ENCODE measurements at places on chromosomes 13 and 19. TPM values are rescaled to one million over a fixed set of nuclear protein-coding genes. Genes with fewer than 3 reads are reported as not detected.

DNA sequence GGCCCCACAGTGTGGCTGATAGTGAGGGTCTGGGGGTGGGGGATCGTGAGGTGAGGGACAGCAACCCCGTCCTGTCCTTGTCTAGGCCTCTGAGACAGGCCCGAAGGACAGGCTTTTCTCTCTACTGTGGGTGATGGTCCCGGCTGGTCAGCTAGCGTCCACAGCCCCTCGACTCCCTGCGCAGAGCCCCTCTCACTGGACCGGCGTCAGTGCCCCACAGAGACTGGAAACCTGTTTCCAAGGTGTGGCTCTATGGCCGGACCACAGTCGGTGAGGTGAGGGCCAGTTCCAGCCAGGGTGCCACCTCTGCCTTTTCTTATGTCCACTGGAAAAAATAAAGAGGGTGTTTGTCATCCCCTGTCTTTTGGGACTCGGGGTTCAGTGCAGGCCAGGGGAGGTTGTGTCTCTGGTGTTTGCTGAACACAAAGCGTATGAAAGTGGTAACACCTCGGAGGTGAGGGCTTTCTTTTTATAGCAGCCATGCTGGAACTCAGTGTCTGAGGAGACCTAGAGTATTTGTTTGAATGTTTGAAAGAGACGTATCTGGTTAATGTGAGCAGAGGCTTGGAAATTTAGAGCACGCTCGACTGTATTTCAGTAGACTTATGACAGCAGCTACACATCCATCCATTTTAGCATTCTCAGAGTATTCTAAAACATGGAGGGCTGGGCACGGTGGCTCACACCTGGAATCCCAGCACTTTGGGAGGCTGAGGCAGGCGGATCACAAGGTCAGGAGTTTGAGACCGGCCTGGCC lies 22.8 kb downstream of the ATP11A start:
- peak; percentile 54 for DNase-seq

Gene ZNF729
- polyA plus RNA-seq = 0.25 TPM

GRCh38 chr13:50026788-50027473 lies 11.7 kb downstream of the KCNRG start:
- DNase-seq = no peak

GRCh38 chr13:48624858-48625257 lies 28.9 kb upstream of the CYSLTR2 start:
- no peak for DNase-seq

DNA sequence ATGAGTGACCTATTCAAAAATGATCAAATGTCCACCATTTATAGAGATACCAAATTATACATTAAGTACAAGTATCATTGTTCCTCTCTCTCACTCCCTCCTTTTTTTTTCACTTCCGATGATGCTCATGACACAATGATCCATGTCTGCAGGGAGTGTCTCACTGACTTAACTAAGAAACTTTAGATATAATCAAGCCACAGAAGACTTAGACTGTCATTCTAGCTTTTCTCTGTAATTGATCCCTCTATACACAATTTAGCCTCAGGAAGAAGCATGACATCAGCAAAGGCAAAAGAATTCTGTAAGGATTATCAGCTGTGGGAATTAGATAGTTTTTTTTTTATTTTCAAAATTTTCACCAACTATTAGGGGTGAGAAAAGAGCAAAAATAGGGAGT lies 734.9 kb upstream of the PCDH9 start:
- no peak for DNase-seq

DNA sequence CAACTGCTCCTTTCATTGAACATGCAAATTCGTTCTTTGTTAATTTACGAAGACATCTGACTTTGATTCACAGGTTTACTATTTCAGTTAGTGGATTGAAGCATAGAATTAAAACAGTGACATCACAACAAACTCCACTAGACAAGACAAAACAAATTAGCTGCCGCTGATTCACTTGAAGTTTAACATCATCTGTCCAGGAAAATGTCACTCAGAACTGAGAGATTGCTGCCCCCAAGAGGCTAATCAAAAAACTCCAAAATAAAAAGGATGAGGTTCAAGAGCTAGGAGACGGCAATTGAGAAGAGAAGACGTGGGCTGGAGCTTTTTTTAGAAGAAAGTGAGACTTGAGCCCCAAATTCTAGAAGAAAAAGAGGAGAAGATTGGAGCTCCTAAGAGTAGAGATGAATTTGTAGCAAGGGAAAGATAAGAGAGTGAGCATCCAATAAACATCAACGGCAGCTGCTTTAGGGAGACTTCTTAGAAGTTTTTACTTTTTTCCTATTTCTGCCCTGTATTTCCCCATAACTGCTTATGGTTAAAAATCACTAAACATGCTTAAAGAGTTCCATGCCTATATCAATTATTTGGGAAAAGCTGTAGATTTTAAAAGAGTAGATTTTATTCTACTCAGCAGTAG lies 40.8 kb upstream of the TPP2 start:
- DNase-seq = peak; percentile 21

DNA sequence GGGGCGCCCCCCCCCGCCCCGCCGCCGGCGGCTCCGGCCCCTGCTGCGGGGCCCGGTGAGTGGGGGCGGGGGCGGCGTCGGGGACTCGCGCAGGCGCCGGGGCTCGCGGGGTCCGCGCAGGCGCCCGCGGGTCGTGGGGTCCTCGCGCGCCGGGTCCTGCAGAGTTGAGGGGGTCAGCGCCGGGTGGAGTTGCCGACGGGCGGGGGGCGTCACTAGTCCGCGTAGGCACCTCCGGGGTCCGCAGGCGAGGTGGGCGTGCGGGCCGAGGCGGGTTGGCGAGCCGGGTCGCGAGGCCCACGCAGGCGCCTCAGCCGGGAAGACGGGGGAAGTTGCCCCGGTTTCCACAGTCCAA lies 365 bp downstream of the PPP6R1 start:
- DNase-seq = no peak

DNA sequence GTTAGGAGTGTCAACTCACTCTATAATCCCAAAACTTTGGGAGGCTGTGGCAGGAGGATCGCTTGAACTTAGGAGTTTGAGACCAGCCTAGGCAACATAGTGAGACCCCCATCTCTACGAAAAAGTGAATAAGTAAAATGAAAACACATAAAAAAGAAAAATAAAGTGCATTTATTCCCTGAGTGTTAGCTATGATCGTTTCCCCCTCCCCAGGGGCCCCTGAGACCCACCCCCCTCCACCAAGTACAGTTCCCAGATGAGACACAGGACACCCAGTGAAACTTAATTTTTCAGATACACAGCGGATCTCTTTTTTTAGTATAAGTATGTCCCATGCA lies 28.6 kb upstream of the NANOS3 start:
- no peak for DNase-seq

GRCh38 chr13:97944396-97945029 lies 9.0 kb upstream of the IPO5 start:
- no peak for DNase-seq

- DNase-seq = no peak
These were observed 38.4 kb upstream of the TNFAIP8L1 start for GRCh38 chr19:4600893-4601292.

Gene CEACAM16
- polyA plus RNA-seq = not detected

Gene TMIGD2
- 0.35 TPM for polyA plus RNA-seq

GRCh38 chr13:99926014-99926731 lies 45.4 kb downstream of the ZIC5 start:
- no peak for DNase-seq

DNA sequence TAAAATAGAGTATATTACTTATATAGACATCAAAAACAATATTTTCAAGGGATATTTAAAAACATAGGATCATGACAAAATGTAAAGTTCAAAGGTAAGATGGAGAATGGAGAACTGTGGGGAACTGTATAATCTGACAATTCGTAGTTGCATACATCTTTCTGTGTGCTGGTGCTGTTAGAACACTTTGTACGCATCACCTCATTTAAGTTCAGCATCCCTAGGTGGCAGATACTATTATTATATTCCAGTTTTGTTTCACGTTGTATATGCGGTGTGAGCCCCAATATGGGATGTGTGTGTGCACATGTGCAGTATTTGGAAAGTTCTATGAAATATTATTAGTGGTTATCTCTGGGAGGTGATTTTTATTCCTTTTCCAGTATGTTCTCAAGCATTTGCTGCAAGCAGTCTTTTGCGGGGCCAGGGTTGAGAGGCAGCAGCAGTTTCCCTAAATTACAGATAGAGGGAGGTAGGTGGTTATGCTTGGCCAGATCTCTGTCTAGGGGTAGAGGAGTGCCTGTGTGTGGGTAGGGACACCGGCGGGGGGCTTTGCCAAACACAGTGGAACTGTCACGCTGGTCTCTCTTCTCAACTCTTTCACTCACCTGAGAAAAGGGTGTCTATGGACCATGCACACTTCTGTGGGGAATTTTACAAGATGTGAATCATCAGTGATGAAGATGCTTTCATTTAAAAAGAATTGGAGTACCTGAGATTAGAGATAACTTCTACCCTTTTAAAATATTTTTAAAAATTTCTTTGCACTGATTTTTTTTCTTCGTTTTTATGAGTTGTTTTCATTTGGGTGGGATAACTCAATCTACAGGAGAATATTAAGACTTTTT lies 55.6 kb upstream of the ALOX5AP start:
- DNase-seq = no peak

DNA sequence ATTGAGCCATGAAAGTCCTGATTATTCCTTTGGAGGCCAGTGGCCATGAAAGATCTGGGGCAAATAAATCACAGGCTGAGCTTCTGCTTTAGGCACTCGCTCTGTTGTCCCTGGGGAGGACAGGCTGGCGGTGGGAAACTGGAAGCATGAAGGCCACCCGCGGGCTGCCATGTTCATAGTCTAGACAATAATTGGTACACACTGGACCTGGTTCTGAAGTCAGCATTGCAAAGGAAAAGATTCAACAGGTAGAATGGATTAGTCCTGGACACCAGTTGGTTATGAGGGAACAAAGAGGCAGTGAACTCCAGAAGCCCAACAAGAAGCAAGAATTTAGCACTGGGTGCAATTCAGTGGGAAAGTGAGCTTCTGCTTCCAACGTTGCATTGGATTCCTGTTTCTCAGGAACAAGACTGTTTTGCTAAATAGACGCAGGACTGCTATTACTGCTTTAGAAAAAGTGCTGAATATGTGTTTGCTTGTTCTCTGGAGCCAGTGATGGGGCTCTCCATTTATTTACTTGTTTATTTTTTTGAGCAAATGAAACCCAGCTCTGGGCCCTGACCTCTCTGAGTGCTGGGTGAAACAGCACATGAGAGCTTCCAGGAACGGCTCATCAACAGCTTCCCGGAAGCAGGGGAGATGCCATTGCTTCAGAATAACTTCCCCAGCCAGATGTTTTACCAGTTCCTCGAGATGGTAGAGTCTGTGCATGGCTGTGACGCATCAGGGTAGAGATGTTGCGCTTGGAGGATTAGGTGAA lies 336.4 kb downstream of the ZNF536 start:
- no peak for DNase-seq

Measured in left lung (tissue), 14 donors.